ENCODE measurements at places on chromosomes 7 and 10. TPM values are rescaled to one million over a fixed set of nuclear protein-coding genes. Genes with fewer than 3 reads are reported as not detected.

DNA sequence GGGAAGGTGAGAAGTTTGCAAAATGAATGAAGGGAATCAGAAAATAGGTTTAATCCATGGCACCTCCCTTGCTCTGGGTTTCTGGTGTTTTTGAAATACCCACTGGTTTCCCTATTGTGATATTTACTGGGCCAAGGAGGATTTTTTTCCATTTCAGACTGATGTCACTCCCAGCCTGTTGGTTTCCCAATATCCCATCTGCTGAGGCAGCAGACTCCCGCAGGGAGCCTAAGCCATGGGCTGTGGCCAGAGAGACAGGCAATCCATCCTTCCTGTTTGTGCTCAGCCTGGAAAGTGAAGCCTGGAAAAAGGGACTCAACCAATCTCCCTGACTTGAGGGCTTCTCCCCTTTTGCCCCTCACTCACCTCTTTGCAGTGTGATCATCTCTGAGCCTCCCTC is 22.8 kb downstream of the FAM107B start:
- no peak for DNase-seq

GRCh38 chr10:18397906-18398305 is 253.5 kb downstream of the NSUN6 start:
- no peak for DNase-seq

- peak; percentile 87 for DNase-seq
Measured at GRCh38 chr7:142438235-142438922, 180.5 kb upstream of the PRSS58 start.

The OIT3 gene
- total RNA-seq = not detected

The LEP gene
- not detected for total RNA-seq

Data from K562 (cell line).